Stimulated activated CD4-positive, alpha-beta T cell treated with anti-CD3 and anti-CD28 coated beads, Interleukin-12 subunit alpha, Interleukin-12 subunit beta, amount 100 ng/mL, for 4 hours (primary cell): ENCODE measurements at places on chromosomes 1 and 21.

- no peak for DNase-seq
Measured at GRCh38 chr1:6418668-6419396, 887 bp downstream of the HES2 start.

GRCh38 chr1:48182439-48182838, 40.1 kb upstream of the SLC5A9 start:
- no peak for DNase-seq

DNA sequence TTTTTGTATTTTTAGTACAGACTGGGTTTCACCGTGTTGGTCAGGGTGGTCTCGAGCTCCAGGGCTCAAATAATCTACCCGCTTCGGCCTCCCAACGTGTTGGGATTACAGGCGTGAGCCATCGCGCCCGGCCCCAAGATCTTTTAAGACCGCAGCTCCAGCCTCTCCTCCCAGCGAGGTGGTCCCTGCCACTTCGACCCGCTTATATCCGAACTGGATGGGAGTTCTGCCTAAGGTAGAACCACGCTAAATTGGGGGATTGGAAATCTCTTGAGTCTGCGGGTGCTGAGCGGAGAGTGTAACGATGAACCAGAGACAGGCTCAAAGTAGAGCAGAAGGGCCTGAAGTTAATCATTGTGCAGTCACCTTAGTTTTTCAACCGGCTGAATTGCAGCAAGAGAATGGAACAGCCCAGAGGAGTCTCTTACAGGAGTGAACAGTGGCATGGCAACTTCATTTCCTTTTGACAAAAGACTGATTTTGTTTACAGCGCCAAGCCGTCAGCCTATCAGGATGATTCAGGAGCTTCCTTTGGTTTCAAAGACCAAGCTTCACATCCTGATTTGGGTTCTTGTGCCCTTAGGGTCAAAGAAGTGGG, 726 bp upstream of the CYB5R1 start:
- no peak for DNase-seq

GRCh38 chr1:109788695-109789521, 25.2 kb upstream of the EPS8L3 start:
- no peak for DNase-seq

DNA sequence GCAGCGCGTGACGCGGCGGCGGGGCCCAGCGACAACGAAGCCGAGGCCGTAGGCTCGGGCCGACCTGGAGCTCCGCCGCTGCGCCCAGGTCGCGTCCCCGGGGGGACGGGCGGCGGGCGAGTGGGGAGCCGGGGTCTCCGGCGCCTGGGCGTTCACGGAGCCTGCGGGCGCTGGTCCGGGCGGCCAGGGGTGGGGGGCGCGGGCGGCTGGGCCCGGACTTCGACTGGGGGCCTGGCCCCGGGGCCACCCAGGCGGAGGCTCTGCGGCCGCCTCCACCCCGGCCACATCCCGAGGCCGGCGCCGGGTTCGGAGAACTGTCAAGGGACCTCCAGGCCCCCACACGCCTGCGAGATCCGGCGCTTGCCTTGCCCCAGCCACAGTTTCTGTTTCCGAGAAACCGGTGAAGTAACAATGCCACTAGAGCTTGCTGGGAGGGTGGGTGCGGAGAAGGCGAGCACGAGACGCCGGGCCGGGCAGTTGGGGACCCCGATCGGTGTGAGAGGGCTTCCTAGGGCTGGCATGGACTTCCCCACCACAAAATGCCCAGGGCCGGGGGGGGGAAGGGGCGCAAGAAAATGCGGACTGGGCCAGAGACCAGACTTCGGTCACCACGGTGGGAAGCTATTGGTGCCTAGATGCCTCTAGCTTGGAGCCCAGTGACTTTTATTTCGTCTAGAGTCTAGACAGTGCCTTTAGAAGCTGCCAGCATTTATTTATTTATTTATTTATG, 501 bp downstream of the FBXO6 start:
- peak; percentile 57 for DNase-seq

- DNase-seq: no peak
Measured at GRCh38 chr1:227898502-227899140, 49.1 kb downstream of the WNT9A start.

- no peak for DNase-seq
Measured at GRCh38 chr1:223738465-223739365, 26.4 kb downstream of the CAPN2 start.

DNA sequence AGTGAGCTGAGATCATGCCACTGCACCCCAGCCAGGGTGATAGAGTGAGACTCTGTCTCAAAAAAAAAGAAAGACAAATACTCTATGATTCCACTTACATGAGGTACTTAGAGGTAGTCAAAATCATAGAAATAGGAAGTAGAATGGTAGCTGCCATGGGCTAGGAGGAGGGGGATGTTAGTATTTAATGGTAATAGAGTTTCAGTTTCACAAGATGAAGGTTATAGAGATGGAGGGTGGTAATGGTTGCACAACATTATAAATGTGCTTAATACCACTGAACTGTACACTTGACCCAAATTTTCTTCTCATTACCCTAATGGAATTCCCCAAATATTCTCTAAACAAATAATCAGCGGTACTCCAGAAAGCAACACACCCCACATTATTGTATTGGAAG, 12.8 kb downstream of the EIF2B3 start:
- no peak for DNase-seq

- DNase-seq: no peak
Measured at GRCh38 chr21:45335151-45335760, 47.6 kb upstream of the POFUT2 start.

GRCh38 chr1:16073490-16074119, at the start of gene FAM131C:
Gene FAM131C (minus strand): TSS chr1:16073651. CDS start chr1:16073442, 209 bp downstream.
- peak; percentile 44 for DNase-seq

DNA sequence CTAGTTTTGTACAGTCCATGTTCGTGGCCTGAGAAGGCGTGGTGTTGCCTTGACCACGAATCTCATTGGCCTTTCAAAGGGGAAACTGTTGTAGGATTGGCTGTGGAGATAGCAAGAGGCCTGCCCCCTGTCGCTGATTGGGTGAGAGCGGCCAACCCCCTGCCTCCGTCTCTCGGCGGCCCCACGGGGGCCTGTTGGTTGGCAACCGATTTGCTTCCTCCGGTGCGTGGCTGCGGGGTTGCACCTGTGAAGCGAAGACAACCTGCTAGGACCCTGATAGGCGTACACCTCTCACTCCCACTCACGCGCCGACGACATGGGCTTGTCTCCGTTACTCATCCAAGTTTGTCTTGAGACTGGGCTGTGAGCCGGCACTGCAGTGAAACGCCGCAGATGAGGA, at the start of gene UBE2U:
Gene UBE2U (plus strand): TSS at position 204 of the 400 bp plus-strand sequence. CDS start 428 bp downstream, outside the sequence.
- DNase-seq: no peak

DNA sequence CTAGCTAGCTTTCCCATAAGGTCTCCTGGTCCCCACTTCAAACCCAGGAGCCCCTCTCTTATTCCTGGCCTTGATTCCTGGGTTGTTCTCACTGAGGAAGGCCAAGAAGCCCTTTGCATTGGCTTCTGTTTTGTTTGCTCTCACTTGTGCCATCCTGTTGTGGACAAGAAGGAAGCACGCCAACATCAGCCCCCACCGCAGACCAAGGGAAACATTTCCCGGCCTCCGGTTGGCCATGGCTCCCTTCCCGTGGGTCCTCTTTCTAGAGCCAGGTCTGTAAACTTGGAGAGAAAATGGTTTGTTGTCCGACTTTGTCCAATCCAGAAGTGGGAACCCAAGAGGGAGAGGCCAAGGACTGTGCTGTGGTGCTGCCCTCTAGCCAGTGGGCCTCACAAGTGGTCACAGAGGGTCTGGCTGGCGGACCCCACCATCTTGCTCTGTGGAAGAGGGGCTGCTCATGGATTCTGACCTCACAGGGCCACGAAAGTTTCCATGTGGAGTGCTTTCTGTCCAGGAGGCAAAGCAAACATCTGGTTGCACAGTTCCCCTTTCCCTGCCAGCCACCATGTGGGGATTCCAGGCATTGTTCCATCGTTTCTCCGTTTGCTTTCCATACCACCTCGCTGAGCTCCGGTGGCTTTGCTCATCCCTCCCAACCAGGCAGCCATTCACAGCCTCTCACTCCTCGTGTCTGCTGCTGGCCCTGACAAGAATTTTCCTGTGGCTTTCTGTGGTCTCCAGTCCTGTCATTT, 18.9 kb upstream of the TENT5C start:
- no peak for DNase-seq

DNA sequence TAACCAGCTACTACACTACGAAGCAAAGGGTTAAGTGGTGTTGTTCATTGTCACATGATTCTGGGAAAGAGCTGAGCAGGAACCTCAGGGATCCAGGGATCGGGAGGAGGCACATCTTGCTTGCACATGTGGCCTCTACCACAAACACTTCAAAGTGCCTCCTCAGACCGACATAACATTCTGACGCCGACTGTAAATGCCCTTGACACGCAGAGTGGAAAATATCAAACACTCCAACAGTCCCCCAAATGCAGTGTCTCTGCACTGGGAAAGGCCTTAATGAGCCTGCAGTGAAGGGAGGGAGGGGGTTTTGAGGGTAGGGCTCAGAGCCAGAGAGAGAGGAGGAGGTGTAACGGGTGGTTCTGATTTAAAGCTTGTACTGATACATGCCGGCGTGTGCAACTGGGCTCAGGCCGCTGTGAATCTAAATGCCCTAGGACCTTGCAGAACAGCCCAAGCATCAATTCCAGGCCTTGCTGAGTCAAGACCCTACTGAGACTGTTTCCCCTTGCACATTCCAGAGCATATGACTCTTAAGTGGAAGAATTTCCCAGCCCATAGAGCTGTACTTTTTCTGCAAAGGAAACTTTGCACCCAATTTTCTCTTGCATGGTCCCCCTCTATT, 163.7 kb downstream of the NTMT2 start:
- no peak for DNase-seq

GRCh38 chr1:119626011-119626545, 22.0 kb downstream of the ZNF697 start:
- no peak for DNase-seq

- no peak for DNase-seq
Measured at GRCh38 chr1:169347688-169348382, 19.8 kb downstream of the NME7 start.

DNA sequence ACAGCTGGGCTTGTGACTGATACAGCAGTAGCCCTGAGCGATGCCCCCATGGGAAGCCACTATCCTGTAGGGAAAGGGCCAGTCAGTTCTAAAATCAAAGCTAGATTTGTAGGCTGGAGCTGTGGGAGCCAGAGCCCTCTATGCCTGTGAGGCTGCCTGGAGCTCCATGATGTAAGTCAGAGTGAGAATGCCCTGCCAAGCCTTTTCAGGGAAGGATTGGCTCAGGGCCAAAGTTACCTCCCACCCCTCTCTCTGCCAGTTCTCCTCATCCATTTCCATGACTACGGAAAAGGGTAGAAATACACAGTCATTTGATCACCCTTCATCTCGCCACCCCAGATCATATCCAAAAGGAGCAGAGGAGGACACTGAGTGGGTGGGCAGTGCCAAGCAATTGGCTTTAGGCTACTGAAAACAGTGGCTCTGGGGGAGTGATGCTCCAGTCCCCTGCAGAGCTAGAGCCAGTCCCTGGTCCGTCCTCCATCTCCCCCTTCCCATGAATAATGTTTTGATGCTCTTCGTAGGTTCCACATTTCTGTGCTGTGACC, 59.5 kb upstream of the KCNA3 start:
- no peak for DNase-seq

DNA sequence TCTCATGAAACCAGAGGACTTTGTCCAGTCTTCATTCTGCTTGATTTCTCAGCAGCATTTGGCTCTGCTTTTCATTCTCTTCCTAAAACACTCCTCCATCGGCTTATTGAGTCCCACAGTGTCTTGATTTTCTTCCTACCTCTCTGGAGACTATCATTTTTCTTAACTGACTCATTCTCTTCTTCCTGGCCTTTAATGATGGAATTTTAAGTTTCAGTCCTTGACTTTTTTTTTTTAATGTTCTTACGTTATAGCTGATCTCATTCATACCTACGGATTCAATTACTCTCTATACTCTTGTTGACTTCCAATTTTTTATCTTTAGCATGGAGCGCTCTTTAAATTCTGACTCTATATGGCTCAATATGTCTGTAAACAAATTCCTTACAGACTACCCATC, 111.1 kb downstream of the NEK7 start:
- DNase-seq: no peak

- no peak for DNase-seq
Measured at GRCh38 chr21:41023936-41024335, 144.0 kb upstream of the BACE2 start.

DNA sequence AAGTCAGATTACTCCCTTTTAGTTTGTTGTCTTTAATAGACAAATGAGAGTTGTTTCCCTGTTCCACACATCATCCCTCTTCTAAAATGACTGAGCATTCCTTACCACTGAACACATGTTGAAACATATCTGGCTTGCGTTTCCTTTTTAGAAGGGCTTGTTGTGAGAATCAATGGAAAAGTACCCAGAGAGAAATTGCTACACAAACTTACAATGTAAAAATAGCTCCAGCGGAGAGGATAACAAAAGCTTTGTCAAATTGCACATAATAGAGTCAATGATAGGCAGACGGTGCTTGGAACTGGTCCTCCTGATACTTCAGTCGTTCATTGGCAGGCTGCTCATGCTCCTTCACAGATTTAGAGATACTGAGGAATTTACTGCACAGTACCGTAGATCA, 123.9 kb downstream of the CYYR1 start:
- DNase-seq: no peak

GRCh38 chr1:207030522-207031009, 2.0 kb downstream of the C1orf116 start:
- DNase-seq: no peak

- DNase-seq: no peak
Measured at GRCh38 chr1:234395297-234395696, 22.0 kb downstream of the COA6 start.

GRCh38 chr1:99397029-99397428, 132.7 kb downstream of the PLPPR4 start:
- no peak for DNase-seq

DNA sequence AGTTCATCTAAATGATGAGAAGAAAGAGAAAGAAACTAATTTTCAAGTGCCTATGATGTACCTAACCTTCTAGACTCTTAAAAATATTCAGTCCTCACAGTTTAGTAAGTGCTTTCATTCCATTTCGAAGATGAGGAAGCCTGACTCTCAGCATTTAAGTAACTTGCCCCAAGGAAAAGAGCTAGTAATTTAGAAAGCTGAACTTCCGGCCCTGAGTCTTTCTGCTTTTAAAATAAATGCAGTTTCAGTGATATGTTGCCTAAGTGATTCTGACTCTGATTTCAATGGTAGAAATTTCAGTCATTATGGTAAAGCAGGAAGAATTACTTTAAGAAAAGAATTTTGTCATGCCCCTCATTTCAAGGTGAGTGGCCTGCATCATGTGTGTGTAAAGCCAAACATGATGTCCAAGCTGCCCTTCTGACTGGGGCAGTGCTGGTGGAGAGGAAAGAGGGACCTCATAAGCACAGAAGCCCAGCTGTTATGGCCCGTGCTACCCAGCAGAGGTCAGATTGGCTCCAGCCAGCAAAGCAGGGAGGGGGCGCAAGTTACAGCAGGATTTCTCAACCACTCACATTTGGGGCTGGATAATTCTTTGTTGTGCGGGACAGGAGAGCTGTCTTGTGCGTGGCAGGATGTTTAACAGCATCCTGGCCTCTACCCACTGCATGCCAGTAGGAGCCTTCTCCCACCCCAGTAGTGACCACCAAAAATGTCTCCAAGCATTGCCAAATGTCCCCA, 10.7 kb downstream of the ATP1A4 start:
- DNase-seq: no peak

GRCh38 chr1:112850034-112850757, 105.8 kb downstream of the SLC16A1 start:
- no peak for DNase-seq
